Activated naive CD4-positive, alpha-beta T cell treated with Interleukin-2 at 50 U/mL for 16 hours (primary cell): ENCODE measurements at places on chromosomes 13 and 19.

GRCh38 chr13:45695198-45695730 lies 6.9 kb upstream of the CBY2 start:
- DNase-seq, result peak; percentile 15

GRCh38 chr19:41433171-41433570 lies 6.0 kb upstream of the B3GNT8 start:
- no peak for DNase-seq

- no peak for DNase-seq
Measured at GRCh38 chr13:41065078-41065477, 3.8 kb downstream of the WBP4 start.

DNA sequence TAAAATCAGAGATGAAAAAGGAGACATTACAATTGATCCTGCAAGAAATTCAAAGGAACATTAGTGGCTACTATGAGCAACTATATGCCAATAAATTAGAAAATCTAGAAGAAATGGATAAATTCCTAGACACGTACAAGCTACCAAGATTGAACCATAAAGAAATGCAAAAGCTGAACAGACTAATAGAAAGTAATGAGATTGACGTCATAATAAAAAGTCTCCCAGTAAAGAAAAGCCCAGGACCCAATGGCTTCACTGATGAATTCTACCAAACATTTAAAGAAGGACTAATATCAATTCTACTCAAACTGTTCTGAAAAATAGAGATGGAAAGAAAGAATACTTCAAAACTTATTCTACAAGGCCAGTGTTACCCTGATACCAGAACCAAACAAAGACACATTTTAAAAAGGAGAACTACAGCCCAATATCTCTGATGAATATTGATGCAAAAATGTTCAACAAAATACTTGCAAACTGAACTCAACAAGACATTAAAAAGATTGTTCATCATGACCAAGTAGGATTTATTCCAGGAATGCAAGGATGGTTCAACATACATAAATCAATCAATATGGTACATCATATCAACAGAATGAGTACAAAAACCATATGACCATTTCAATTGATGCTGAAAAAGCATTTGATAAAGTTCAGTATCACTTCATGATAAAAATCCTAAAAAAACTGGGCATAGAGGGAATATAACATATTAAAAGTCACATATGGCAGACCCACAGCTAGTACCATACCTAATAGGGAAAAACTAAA lies 35.8 kb downstream of the UQCRFS1 start:
- DNase-seq, result no peak

- no peak for DNase-seq
Measured at GRCh38 chr13:35765366-35765765, 288.9 kb upstream of the MAB21L1 start.

DNA sequence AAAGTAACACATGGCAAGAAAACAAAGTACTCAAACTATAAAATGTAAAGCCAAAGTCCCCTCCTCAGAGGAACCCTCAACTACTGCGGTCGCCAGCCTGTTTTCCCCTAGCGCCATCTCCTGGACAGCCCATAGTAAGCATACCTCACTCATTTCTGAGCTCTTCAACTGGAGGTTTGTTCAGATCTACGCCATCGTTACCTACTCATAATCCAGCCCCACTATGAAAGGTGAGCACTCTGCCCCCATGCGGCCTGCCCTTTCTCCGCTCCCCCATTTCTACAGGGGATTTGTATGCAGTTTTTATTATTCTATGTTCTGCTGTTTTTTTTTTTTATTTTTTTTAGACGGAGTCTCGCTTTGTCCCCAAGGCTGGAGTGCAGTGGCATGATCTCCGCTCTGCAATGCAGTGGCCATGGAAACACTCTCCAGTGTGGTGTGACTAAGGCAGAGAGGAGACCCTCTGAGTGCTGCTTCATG lies 26.2 kb downstream of the OPA3 start:
- peak; percentile 59 for DNase-seq

GRCh38 chr19:18846862-18847548 lies 15.2 kb downstream of the UPF1 start:
- DNase-seq, result peak; percentile 70

GRCh38 chr13:41470196-41470595 lies 12.8 kb downstream of the RGCC start:
- DNase-seq, result peak; percentile 61

- peak; percentile 86 for DNase-seq
Measured at GRCh38 chr19:48325265-48325910, at the start of gene EMP3. TSS of gene EMP3 (plus strand) at chr19:48325552. CDS start at chr19:48326845, 1,293 bp downstream.

- DNase-seq, result no peak
Measured at GRCh38 chr13:51550151-51550550, 34.1 kb upstream of the WDFY2 start.

DNA sequence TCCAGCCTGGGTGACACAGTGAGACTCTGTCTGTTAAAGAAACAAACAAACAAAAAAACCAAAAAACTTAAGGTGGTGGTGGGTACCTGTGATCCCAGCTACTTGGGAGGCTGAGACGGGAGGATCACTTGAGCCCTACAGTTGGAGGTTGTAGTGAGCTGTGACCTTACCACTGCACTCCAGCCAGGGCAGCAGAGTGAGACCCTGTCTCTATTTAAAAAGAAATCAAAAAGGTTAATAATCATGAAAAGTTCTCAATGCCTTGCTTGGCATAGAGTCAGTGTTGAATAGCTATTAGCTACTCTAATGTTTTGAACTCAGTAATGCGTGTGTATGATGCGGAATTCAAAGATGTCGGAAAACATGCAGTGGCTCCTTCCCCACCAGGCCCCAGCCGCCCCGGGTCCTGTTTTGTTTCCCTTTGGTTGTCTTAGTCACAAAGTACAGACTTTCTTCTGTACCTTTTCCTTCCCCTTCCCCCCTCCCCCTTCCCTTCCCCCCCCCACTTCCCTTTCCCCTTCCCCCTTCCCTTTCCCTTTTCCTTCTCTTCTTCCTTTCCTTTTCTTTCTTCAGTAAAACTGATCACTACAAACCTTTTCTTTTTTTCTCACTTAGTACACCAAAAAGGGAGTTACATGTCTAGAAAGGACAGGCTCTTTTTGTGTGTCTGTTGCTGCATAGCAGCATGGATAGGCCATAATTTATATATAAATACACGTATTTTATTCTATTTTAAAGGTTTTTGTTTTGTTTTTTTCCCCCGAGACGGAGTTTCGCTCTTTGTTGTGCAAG lies 35.2 kb downstream of the DNM2 start:
- DNase-seq, result no peak

DNA sequence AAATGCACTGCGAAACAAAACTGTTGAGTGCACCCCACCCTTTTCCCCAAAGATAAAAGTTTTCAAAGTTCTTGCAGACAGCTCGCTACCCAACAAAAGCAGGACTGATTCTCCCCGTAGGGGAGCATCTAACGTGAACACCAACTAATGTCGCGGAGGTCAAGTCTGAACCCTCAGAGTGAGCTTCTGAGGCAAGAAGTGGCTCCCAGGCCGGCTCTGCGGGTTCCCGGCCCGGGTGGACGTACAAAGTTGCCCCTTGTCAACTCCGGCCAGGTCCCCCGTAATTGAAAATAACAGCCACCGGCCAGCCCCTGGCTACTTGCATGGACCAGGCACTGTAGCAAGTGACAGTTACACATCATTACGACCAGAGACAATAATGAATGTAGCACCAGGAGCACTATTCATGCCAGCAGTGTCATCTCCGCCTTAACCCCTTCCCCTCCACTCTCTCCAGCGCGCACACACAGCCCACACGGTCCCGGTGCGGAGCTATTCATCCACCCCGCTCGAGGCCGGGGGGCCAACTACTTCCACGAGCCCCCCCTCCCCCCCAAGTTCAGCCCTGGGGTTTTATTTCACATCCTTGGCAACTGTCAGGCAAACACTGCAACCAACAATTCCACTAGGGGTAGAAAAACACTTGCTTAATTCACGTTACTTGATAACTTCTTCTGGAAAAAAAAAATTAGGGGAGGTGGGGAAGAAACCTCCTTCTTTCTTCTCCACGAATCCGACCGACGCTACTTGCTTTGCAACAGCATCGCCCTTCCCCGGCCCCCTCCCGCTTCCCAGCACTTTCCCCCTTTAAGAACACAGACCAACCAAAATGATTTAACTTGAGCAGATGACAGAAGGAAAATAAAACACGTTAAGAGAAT lies 1.2 kb downstream of the KLF12 start:
- DNase-seq, result peak; percentile 62
